Activated naive CD4-positive, alpha-beta T cell treated with Interleukin-2 at 50 U/mL for 16 hours (primary cell): ENCODE measurements at places on chromosomes 3 and 15.

DNA sequence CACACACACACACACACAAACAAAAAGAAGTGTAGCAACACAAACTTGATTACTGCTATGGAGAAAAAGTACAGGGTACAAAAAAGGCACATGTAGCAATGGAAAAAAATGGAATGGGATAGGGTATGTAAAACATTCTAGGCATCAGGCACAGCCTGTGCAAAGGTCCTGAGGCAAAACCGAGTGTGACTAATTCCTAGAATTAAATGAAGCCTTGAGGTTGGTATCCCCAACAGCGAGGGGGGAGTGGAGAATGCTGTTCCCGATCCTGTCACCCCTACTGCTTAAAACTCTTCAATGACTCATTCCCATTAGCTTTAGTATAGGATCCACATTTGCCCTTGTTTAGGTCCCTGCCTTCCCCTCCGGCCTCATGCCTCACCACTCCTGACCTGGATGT, 37.9 kb downstream of the RHCG start:
- DNase-seq: no peak

GRCh38 chr3:74880237-74880636, 265.8 kb upstream of the CNTN3 start:
- no peak for DNase-seq

GRCh38 chr3:46575577-46576222, 9.6 kb upstream of the LRRC2 start:
- DNase-seq: no peak

DNA sequence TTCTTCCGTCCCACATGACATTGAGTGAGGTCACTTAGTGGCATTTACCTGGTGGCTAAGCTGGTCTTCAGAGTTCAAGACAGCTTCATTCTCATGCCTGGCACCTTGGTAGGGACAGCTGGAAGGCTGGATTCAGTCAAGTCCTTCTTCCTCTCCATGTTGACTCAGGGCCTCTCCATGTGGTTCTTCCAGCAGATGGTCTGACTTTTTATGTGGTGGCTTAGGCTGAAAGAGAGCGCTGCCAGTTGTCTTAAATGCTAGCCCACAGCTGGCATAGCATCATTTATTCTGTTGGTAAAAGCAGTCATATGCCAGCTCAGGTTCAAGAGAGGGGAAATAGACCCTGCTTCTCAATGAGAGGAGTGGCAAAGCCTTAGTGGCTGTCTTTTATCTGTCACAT, 53.0 kb upstream of the CTDSPL start:
- no peak for DNase-seq

DNA sequence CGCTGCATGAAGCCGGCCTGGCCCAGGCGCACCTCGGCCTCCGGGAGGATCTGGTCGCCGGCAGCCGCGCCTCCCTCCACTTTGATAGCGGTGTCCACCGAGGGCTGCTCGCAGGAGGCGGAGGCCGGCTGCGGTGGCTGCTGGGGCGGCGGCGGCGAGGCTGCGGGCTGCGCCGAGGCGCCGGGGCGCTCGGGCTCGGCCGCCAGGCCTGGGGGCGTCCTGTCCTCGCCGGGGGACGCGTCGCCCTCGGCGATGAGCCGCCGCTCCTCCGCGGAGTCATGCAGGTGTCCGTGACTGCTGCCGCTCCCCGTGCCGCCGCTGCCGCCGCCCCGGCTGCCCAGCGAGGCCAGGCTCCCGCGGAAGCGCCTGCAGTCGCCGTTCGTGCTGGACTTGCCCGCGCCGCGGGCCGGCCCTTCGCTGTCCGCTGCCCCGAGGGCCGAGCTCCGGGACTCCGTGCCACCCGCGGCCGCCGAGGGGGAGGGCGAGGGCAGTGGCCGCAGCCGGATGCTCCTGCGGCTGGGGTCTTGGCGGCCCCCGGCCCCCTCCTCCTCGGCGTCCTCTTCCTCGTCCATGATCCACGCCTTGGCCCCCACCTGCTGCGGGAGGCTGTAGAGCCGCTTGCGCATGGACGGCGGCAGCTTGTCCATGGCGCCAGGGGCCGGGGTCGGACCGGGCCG, 996 bp downstream of the HCN4 start:
- DNase-seq: no peak

DNA sequence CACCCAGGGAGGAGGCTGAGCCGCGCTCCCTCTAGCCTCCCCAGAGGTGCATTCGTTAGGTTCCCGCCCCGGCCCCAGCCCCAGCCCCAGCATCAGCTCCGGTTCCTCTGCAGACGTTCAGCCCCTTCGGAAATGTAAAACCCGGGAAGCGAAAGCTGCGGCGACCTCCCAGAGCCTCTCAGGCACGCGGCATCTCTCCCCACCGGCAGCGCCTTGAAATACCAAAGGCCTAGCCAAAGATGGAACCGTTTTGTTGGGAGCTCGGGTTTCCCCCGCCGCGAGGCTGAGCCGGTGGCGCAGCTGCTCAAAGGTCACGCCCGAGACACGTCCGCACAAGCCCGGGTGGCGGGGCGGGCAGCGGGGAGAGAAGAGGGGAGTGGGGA, 77.8 kb upstream of the HES1 start:
- peak; percentile 23 for DNase-seq

- DNase-seq: no peak
Observed at GRCh38 chr3:76972624-76973296, 67.1 kb upstream of the ROBO2 start.
